ENCODE measurements at places on chromosomes 5 and 9.

- no peak for DNase-seq
These were observed 349.8 kb upstream of the KLF4 start for GRCh38 chr9:107839371-107839770.

DNA sequence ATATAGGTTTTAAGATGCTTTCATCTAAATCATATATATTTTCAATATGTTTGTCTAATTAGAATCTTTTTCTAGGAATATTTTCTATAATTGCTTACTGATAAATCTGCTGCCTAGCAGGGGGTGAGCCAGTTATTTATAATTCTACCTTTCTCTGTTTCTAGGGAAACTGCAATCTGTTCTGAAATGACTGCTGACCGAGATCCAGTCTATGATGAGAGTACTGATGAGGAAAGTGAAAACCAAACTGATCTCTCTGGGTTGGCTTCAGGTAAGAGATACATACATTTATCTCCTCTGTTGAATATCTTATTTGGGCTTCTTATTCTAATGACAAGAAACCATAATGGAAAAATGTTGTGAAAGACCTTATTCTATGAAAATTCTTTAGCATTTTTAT is 127.3 kb downstream of the XRCC4 start:
- no peak for DNase-seq

DNA sequence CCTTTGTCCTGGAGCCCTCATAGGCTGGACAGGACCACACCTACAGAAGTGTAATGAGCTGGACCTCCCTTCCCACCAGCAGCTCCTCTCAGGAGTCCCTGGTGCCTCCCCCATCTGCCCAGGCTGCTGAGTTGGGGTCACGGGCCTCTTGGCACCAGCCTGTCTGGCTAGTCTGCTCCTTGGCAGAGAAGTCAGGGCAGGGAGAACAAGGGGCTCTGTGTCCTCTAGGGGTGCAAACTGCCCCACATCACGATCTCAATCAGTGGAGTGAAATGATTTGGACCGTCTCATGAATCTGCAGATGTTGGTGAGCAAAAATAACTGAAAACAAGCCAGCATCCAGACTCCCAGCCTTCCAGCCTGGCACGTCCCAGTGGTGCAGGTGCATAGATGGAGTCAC is 14.9 kb upstream of the GFPT2 start:
- DNase-seq, result no peak

DNA sequence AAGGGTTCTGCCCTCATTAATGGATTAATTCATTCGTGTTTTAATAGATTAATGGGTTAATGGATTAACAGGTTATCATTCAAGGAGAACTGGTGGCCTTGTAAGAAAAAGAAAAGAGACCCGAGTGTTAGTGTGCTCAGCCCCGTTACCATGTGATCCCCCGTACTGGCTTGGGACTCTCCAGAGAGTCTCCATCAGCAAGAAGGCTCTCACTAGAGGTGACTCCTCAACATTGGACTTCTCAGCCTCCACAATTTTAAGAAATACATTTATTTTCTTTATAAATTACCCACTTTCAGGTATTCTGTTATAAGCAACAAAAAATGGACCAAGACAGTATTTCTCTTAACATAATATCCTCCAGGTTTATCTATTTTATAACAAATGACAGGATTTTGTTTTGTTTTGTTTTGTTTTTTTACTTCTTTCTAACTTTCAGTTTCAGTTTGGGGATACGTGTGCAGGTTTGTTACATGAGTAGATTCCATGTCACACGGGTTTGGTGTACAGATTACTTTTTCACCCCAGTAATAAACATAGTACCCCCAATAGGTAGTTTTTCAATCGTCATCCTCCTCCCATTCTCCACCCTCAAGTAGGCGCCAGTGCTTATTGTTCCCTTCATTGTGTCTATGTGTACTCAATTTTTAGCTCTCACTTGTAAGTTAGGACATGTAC is 456.1 kb downstream of the DNAH5 start:
- DNase-seq, result no peak

GRCh38 chr9:100098046-100098886 is 534 bp downstream of the ERP44 start:
- DNase-seq, result peak; percentile 34

DNA sequence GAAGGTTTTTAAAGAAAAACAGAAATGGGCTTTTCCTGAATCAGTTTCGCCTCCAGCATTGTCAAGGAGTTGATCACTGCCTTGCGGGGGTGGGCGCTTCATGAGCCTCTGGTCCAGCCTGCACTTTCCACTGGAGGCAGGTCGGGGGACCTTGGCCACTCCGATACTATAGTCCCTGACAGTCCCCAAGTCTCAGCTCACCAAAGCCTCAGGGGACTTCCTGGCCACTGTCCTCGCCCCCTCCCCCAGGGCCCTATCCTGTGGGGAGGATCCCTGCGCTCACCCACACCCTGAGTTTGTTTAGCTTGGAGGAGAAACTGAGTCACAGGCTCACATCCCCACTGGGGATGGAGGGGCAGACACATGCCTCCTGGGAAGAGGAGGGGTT is 1.4 kb downstream of the SLC6A19 start:
- no peak for DNase-seq

DNA sequence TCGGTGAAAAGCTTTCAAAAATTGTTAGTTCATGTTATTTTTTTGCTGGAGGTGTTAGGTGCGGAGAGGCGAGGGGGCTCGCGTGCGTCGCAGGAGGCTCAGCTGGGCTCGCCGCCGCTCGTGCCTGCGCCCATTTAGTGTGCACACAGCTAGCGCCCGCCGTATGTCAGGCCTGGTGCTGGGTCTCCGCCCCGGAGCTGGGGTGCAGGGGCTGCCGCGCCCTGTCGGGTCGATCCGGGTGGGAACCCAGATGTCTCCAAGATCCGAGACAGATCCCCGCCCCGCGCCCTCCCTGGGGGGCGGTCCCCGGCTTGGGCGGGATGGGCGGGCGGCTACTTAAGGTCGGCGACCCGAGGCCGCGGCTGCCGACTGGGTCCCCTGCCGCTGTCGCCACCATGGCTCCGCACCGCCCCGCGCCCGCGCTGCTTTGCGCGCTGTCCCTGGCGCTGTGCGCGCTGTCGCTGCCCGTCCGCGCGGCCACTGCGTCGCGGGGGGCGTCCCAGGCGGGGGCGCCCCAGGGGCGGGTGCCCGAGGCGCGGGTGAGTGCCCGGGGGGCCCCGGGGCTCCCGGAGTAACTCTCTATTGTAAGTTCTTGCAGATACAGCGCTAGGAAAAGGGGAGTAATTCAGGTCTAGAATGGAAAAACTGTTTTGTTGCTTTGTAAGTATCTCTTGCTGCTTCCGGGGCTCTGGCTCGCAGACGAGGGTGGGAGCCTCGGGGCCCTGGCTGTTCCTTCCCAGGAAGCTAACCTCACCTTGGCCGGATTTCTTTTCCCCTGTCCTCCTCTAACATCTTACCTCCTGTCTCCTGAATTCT is 31.7 kb downstream of the GSN start:
- DNase-seq, result no peak

DNA sequence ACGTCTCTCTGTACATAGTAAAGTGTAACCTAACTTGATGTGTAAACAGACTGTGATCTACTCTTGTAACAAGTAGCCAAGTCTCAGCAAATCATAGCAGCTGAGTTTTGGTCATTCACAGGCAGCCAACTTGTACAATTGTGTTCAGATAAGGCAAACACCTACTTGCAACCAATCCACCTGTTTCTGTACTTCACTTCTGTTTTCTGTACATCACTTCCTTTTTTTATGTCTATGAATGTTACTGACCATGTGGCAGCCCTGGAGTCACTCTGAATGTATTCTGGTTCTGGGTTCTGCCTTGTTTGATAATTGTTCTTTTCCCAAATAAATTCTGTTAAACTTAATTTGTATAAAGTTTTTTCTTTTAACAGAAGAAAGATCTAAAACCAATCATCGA is 26.0 kb downstream of the RLN2 start:
- no peak for DNase-seq

GRCh38 chr9:38066914-38067858 is 1.8 kb downstream of the SHB start:
- peak; percentile 8 for DNase-seq
